Stimulated activated effector memory CD8-positive, alpha-beta T cell treated with anti-CD3 and anti-CD28 coated beads, Interleukin-12 subunit alpha, Interleukin-12 subunit beta, amount 100 ng/mL, for 72 hours (primary cell): ENCODE measurements at places on chromosomes 5 and 9.

- DNase-seq, result no peak
These were observed 67.2 kb upstream of the RUSC2 start for GRCh38 chr9:35422753-35423152.

GRCh38 chr5:165508286-165508685 lies 2002.9 kb downstream of the MAT2B start:
- no peak for DNase-seq

GRCh38 chr9:23380821-23381220 lies 445.2 kb downstream of the ELAVL2 start:
- no peak for DNase-seq

- DNase-seq, result no peak
These were observed 1050.4 kb downstream of the MAT2B start for GRCh38 chr5:164555809-164556208.

DNA sequence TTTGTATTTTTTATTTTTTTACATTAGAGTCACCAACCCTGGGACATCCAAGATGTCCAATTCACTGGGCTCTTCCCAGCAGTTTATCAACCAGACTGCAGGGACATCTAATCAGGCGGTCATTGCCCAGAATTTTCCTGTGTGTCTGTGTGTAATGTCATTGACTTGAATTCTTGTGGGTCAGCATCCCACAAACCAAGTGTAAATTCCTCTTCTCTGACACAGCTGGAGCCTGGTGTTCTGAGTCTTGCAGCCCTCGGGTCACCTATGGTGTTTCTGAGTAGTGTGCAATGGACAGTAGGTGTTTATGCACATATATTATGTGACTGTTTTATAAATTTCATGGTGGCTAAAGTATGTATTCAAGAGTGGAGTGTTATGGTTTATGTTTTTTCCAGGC lies 815.7 kb downstream of the SEMA5A start:
- no peak for DNase-seq

GRCh38 chr9:84845956-84846900 lies 176.7 kb downstream of the NTRK2 start:
- DNase-seq, result no peak

GRCh38 chr9:135413461-135413860 lies 66.1 kb upstream of the PPP1R26 start:
- no peak for DNase-seq

DNA sequence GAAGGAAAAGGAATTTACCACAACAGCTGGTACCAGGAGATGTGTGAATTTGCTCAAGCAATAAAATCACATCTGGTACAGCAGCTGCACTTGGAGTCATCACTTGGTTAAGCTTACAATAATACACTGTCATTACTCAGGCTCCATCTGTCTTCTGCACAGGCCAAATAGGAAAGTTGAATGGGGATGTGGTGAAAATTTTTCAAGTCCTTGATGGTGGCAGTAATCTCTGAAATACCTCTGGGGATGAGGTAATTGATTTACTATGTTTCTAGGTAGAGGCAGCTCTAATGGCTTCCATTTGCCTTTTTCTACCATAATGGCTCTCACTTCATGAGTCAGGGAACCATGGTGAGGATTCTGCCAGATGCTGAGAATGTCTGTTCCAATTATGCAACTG lies 206.8 kb upstream of the ATP10B start:
- no peak for DNase-seq

GRCh38 chr9:7452378-7452777 lies 347.2 kb downstream of the DMAC1 start:
- DNase-seq, result no peak

DNA sequence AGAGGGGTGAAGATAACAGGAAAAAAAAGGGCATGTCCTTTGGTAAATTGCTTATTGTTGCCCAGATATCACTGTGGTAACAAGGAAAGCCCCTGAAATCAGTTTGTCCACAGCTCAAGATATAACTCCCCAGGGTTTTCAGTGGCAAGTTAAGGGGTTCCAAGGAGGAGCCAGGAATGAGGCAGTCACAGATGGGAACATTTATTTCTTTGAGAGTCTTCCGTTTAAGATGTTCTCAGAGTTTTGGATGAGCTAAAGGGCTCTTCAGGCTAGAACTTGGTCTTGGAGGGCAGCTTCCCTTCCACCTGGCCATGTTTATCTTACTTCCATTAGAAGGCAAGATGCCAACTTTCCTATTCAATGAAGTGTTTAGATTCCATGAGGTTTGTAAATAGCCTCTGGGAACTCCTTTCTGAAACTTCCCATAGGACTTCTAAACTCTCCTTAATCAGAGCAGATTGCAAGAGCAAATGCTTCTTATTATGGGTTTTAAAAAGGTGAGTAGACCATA lies 277.6 kb upstream of the TNC start:
- no peak for DNase-seq

- no peak for DNase-seq
These were observed 180.8 kb downstream of the ASTN2 start for GRCh38 chr9:117234103-117234502.

- no peak for DNase-seq
These were observed 40.0 kb upstream of the ERBIN start for GRCh38 chr5:65886387-65886786.

DNA sequence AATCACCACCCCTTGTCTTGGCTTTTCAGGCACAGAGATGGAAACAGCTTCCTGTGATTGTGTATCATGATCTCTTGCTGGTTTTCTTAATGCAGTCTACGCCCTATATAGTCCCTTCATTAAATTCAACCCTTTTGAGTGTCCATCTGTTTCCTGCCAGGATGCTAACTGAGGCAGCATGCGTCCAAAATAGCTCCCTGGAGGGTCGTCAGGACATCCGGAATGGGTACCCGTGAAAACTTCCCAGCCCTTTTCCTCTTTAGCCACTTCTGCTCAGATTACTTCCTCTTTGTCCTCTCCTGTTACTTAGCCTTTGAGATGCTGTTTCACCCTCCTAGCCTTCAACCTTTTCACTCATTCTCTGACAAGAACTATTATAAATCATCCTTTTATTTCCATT lies 79.8 kb upstream of the KLF9 start:
- no peak for DNase-seq

GRCh38 chr5:68200288-68200687 lies 15.3 kb upstream of the PIK3R1 start:
- no peak for DNase-seq

DNA sequence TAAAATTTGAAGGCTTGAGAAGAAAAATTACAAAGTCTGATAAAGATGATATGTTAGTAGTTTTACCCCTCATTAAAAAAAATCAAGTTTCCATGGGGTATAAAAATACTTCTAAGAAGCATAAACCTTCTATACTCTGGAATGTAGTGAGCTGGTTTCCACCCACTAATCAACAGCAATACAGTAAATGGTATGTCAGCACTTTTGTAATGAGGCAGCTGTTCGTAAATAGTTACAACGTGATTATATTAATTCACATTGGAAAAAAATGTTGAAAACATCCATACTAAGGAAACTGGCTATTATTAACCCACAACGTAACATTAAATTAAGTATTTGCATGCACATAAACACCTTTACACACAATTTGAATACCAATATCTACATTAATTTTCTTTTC lies 283.1 kb upstream of the FAM174A start:
- no peak for DNase-seq

GRCh38 chr9:70291446-70291845 lies 32.7 kb downstream of the SMC5 start:
- no peak for DNase-seq

- DNase-seq, result no peak
These were observed 60.1 kb downstream of the GADD45G start for GRCh38 chr9:89664896-89665329.

GRCh38 chr9:75532233-75533050 lies 358.0 kb upstream of the PCSK5 start:
- no peak for DNase-seq

DNA sequence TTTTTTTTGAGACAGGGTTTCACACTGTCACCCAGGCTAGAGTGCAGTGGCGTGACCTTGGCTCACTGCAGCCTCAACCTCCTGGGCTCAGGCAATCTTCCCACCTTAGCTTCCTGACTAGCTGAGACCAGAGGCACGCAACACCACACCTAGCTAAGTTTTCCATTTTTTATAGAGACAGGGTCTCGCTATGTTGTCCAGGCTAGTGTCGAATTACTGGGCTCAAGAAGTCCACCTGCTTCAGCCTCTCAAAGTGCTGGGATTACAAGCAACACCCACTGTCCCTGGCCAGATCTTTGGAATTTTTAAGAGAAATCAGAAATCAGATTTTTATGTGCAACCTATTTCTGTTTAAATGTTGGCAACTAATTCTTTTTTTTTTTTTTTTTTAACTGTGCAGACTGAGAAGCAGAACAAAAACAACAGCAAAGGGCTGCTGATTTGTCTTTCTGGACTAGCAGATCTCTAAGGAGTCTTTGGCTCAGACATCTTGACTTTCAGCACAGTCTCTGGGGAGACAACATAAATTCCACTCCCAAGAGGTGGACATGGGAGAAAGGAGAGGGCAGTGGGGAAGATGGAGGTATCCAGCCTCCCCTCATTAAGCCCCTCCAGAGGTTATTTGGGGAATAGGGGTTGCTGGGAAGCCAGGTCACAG lies 54.4 kb upstream of the FABP6 start:
- no peak for DNase-seq

- no peak for DNase-seq
These were observed 71.8 kb upstream of the ADRA1B start for GRCh38 chr5:159844267-159845121.

DNA sequence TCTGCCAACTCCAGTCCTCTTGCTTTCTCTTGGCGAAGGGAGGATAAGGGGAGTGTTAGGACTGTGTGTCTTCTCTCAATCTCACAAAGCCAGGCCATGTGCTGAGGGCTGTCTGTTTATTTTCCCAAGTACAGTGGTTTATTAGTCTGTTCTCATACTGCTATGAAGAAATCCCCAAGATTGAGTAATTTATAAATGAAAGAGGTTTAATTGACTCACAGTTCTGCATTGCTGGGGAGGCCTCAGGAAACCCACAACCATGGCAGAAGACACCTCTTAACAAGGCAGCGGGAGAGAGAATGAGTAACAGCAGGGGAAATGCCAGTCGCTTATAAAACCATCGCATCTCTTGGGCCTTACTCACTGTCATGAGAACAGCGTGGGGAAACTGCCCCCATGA lies 36.2 kb upstream of the CKS2 start:
- DNase-seq, result no peak

- no peak for DNase-seq
These were observed 441.0 kb downstream of the SPOCK1 start for GRCh38 chr5:137058089-137058488.

- no peak for DNase-seq
These were observed 377.0 kb upstream of the RIOK2 start for GRCh38 chr5:97559827-97560598.

GRCh38 chr9:35499701-35500030 lies 9.8 kb downstream of the RUSC2 start:
- DNase-seq, result no peak

GRCh38 chr5:20287640-20288039 lies 299.6 kb upstream of the CDH18 start:
- DNase-seq, result no peak

DNA sequence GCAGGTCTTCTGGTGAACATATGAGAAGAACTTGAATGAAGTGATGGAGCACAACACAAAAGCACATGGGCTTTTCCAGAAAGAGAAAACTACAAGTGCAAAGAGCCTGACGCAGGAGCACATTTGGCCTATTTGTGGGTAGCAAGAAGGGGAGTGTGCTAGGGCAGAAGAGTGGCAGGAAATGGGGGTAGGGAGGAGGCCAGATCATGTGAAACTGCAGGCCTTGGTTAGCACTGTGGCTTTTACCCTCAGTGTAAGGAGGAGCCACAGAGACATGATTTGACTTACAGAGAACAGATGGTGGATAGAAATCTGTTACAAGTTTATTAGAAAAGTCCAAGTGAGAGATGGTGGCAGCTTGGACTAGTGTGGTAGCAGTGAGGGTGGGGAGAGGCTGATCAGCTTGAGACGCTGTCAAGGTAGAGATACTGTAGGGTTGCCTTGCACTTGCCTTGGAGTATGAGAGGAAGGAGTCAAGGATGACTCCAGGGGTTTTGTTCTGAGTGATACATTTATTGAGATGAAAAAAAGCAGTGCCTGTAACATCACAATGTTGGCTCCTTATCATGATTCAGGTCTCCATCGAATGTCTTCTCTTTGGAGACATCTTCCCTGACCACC lies 126.7 kb downstream of the PPP2R2B start:
- DNase-seq, result peak; percentile 78

DNA sequence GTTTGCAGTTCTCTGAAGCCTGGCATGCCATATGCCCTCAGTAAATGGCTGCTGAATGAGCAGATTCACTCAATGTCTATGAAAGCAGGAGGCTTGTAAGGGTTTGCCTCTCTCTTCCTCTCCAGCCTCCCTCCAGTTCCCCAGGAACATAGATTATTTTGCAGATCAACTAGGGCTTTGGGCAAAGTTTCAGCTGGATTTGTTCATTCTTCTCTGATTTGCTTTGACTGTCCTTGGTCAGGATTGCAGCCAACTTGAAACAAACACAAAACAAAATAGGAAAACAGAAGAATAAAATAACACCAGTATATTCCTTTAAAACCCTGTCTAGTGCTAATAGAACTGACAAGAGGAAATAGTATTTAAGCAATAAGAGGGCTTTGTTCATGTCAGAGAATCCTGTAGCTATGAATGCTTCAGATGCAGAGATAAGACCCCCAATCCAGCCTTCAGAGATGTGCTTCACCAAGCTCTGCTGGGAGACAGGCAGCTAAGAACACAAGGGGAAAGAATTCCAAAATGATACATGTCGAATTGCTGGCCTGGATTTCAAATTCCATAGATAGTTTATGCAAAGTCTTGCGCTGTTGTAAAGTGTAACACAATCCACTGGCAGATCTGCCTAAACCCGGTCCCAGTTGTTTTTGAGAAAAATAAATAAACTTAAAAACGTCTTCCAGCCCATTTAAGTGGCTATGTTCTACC lies 174.3 kb downstream of the PAPPA start:
- no peak for DNase-seq

- no peak for DNase-seq
These were observed 28.1 kb downstream of the GPX3 start for GRCh38 chr5:151048526-151048925.

- no peak for DNase-seq
These were observed 476.8 kb upstream of the SMARCA2 start for GRCh38 chr9:1538301-1538700.

DNA sequence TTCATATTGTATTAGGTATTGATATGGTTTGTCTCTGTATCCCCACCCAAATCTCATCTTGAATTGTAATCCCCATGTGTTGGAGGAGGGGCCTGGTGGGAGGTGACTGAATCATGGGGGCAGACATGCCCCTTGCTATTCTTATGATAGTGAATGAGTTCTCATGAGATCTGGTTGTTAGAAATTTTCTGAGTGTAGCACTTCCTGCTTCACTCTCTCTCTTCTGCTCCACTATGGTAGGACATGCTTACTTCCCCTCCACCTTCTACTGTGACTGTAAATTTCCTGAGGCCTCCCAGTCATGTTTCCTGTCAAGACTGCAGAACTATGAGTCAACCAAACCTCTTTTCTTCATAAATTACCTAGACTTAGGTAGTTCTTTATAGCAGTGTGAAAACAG lies 187.4 kb upstream of the SLC24A2 start:
- no peak for DNase-seq

- no peak for DNase-seq
These were observed 93.4 kb upstream of the CCDC112 start for GRCh38 chr5:115389799-115390382.
